ENCODE measurements at places on chromosomes 1 and 21.

DNA sequence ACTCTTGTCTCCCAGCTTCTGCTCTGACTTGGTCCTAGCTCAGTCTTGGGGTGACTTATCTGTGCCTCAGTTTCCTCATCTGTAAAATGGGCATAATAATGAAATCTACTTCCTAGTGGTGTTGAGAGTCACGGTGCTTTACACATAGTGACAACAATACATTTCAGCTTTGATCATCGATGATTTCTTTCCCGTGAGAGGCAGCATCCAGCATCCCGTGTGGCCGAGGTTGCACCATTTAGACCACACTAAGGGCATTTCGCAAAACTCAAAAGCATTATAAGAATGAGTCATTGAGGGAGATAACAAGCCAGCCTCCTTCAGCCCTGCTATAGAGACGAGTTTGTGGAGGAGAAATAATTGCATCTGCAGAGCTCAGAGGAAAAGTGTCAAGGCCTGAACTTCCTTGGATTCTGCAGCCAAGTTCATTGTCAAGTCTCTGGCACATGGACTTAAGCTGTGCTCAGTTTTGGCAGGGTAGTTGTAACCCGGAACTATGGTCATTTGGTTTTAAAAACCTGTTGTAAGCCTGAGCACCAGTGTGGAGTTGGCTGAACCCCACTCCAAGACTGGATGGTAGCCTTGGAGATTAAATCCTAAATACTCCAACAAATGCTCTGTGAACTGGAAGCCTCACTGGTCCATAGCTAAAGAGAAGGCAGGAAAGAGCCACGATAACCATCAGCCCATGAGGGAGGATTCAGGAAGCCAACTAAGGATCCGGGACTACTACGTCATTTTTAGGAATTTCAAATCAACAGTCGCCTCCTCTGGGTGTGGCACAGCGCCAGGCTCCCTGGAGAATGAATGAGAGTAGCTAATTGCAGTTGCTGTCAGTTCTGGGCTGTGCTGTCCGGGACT is 64.2 kb downstream of the TCP10L start:
- DNase-seq, result no peak

GRCh38 chr1:223453902-223454301 is 60.7 kb downstream of the CCDC185 start:
- DNase-seq, result no peak

- no peak for DNase-seq
Observed at GRCh38 chr1:173112129-173112528, 61.4 kb upstream of the TNFSF18 start.

DNA sequence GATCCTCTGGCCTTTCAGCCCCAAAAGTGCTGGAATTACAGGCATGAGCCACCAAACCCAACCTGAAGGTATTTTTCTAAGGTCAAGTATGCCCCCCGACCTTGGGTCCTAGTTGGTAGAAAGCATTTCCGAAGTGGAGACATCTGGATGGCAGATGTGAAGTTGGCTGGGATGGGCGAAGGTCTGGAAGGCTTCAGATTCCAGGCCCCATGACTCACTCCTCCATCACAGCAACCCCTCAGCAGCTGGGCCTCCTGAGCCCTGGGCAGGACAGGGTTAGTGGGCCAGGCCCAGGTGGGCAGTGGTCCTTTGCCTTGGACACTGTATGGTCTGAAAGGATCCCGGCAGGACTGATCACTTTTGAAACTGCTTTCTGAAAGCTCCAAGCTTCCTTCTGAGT is 23.3 kb downstream of the NAV1 start:
- no peak for DNase-seq

DNA sequence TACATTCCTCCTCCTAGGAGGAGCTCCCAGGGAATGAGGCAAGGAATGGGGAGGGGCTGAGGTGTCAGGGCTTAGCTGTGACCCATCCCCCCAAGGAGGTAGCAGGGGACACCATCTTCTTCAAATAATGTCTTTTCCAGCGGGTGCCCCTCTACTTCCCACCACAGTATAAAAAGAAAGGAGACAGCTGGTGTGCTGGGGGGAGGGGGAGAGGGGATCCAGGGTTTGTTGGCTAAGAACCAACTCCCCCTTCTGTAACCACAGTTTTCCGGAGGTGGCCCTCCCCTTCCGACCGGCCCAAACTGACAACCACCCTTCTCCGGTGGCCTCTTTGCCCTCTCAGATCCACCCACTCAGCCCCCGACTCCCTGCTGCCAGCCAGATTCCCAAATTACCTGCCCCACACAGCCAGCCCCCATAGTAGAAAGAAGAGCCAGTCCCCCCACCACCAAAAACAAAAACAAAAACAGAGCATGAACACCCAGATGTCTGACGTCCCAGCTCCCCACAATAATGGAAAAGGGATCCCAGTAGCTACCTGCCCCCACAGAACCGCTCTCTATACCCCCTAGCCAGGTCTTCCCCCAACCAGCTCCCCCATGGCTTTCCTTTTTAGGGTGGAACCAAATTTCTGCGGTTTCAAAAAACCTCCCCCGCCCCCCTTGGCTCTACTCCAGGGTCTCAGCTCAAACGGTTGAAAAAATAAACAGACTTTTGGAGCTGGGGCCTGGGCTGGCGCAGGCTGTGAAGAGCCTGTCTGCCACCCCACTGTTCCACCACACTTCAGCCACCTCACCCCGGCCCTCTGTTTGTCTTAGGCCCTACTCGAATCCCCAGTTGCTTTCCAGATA is 2.1 kb downstream of the ARHGEF2 start:
- no peak for DNase-seq

DNA sequence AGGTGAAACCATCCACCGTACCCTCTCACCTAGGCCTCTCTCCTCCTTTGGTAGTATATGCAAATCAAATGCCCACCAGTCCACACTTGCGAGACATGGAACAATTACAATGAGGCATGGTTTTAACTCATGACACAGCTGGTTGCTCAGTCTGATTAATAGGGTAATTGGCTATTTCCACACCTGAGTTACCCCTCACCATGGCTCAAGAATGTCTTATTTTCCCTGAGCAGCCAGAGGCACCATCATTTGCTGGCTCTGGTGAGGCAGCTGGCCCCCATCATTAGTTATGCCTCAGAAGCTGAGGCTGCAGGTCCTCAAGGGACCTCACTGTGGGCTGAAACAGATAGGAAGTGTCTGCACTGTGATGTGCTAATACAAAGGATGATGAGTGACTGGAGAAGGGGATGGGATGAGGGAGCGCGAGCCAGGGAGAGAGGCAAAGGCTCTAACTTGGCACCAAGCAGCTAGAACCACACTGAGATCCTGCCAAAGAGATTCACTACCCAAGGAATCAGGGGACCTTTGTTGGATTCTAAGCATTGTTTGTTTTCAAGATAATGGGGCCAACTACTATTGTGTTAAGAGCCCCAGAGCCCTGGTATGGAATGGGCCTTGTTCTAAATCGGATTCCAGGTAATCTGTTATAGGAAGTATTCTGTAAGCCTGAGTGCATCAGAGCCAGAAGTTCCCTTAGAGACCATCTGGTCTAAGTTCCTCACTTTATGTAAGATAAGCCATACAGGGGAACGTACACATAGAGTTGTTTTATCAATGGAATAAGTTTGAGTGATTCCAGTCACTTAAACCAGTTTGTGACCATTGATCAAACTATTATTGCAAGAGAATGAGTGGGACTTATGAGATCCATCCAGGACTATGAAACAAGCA is 80.0 kb upstream of the CNTN2 start:
- DNase-seq, result no peak
